ENCODE measurements at places on chromosomes 11 and 22. TPM values are rescaled to one million over a fixed set of nuclear protein-coding genes. Genes with fewer than 3 reads are reported as not detected.

TRIM6 gene
- total RNA-seq = 7.1 TPM

PGA5 gene
- not detected for total RNA-seq

OR10D3 gene
- not detected for total RNA-seq

ADORA2A gene
- total RNA-seq = not detected

NECTIN1 gene
- total RNA-seq = 4.1 TPM

DYNC2H1 gene
- total RNA-seq = 23.1 TPM

DCHS1 gene
- 12.8 TPM for total RNA-seq

SELENOH gene
- 215 TPM for total RNA-seq

ANO5 gene
- total RNA-seq = not detected

CSF2RB gene
- total RNA-seq = not detected

P4HA3 gene
- total RNA-seq = 8.4 TPM

FAM83F gene
- total RNA-seq = not detected

MS4A8 gene
- total RNA-seq = not detected

SLC7A4 gene
- under 0.01 TPM for total RNA-seq

GAL3ST1 gene
- 0.29 TPM for total RNA-seq

FOLH1 gene
- total RNA-seq = not detected

OOSP1 gene
- total RNA-seq = not detected

LRRC55 gene
- total RNA-seq = not detected

TESMIN gene
- 1.9 TPM for total RNA-seq

MED15 gene
- 51.3 TPM for total RNA-seq

FAM76B gene
- total RNA-seq = 14.2 TPM

KREMEN1 gene
- 4.4 TPM for total RNA-seq

OR51B4 gene
- not detected for total RNA-seq

SAA4 gene
- total RNA-seq = not detected

KDELR3 gene
- total RNA-seq = 219 TPM

PLAAT4 gene
- total RNA-seq = 43.8 TPM

CCDC81 gene
- 1.4 TPM for total RNA-seq

C11orf52 gene
- total RNA-seq = not detected

F2 gene
- total RNA-seq = not detected

SPDYC gene
- total RNA-seq = not detected

KRTAP5-8 gene
- not detected for total RNA-seq

OR52A1 gene
- not detected for total RNA-seq

IFITM1 gene
- 95.4 TPM for total RNA-seq

CREB3L1 gene
- 35.7 TPM for total RNA-seq

MAPK8IP2 gene
- total RNA-seq = under 0.01 TPM

SLC25A1 gene
- total RNA-seq = 296 TPM

CAPN1 gene
- 233 TPM for total RNA-seq

TSSK2 gene
- total RNA-seq = not detected

MIOX gene
- not detected for total RNA-seq

WEE1 gene
- 20.4 TPM for total RNA-seq

SEPTIN3 gene
- under 0.01 TPM for total RNA-seq

OR8D4 gene
- not detected for total RNA-seq

APLNR gene
- not detected for total RNA-seq

CD3D gene
- total RNA-seq = not detected

UBQLN3 gene
- not detected for total RNA-seq

TEX12 gene
- total RNA-seq = not detected

FGF4 gene
- not detected for total RNA-seq

SCGB1A1 gene
- total RNA-seq = not detected

OR56A3 gene
- not detected for total RNA-seq

PVALB gene
- total RNA-seq = not detected

TIRAP gene
- total RNA-seq = 1.7 TPM

CCDC15 gene
- total RNA-seq = 8.0 TPM

RAG1 gene
- total RNA-seq = 0.89 TPM

PPP1CA gene
- total RNA-seq = 306 TPM

EMID1 gene
- not detected for total RNA-seq

MPZL3 gene
- under 0.01 TPM for total RNA-seq

CCDC157 gene
- total RNA-seq = 6.3 TPM

CFAP300 gene
- total RNA-seq = 12.1 TPM
